RPMI7951 (cell line): ENCODE measurements at places on chromosomes 1 and 21. TPM values are rescaled to one million over a fixed set of nuclear protein-coding genes. Genes with fewer than 3 reads are reported as not detected.

DNA sequence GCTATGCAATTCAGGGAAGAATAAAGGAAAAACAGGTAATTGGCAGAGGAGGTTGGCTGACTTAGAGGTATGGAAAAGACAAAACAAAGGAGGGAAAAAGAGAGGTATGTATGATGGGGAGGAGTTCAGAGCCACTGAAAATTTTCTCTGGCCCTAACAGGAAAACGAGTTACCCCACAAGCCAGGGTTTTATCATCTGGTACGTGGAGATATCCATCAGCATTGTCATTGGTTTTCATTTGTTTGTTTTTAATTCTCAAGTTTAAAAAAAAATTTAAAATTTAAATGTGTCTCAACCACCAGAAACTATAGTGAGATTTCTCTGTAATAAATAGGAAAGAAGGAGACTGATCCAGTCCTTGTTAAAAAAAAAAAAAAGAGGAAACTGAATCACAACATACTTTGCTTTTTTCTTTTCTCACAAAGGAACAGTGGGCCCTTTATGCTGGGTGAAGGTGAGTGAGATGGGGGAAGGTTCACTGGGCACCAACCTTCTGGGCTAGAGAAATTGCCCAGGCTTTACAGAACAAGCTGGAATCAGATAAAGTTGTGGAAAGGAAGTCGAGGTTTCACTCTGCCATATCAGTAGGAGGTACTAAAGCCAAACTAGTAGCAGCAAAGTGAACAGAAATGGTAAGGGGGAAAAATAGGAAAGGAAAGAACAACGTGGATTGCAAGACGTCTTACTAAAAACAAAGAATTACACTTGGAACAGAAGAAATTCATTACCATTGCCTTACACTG lies 2.7 kb downstream of the IFNAR2 start:
- DNase-seq: no peak

SSBP3 gene
- total RNA-seq: 21.1 and 26.0 TPM in 2 replicates

- no peak for DNase-seq
Observed at GRCh38 chr1:166272155-166272554, 105.4 kb upstream of the FAM78B start.

- DNase-seq: no peak
Observed at GRCh38 chr1:217776693-217777092, 145.5 kb downstream of the SPATA17 start.

GRCh38 chr1:93000751-93001175 lies 39.5 kb upstream of the DIPK1A start:
- DNase-seq: no peak

DNA sequence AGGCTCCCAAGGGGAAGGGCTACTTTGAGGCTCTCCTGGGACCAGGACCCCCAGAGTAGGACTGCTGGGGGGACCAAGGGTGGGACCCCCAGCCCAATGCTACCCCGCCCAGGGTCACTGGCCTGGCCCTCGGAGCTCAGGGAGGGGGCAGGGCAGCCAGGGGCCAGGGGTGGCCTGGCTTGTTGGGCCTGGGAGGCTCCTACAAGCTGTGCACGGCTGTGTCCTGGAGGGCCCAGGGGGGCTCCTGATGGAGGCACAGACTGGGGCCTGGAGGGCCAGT lies 2.2 kb downstream of the HES4 start:
- DNase-seq: no peak

GRCh38 chr1:101733340-101733739 lies 263.4 kb downstream of the OLFM3 start:
- no peak for DNase-seq

GRCh38 chr21:41509733-41510132 lies 1.8 kb upstream of the TMPRSS2 start:
- DNase-seq: no peak

- DNase-seq: peak; percentile 20
Observed at GRCh38 chr1:243745356-243745755, 104.7 kb downstream of the AKT3 start.

GRCh38 chr1:157302724-157303123 lies 164.5 kb upstream of the ETV3 start:
- no peak for DNase-seq

ZYG11B gene
- 23.6 and 27.5 TPM in 2 replicates for total RNA-seq

DNA sequence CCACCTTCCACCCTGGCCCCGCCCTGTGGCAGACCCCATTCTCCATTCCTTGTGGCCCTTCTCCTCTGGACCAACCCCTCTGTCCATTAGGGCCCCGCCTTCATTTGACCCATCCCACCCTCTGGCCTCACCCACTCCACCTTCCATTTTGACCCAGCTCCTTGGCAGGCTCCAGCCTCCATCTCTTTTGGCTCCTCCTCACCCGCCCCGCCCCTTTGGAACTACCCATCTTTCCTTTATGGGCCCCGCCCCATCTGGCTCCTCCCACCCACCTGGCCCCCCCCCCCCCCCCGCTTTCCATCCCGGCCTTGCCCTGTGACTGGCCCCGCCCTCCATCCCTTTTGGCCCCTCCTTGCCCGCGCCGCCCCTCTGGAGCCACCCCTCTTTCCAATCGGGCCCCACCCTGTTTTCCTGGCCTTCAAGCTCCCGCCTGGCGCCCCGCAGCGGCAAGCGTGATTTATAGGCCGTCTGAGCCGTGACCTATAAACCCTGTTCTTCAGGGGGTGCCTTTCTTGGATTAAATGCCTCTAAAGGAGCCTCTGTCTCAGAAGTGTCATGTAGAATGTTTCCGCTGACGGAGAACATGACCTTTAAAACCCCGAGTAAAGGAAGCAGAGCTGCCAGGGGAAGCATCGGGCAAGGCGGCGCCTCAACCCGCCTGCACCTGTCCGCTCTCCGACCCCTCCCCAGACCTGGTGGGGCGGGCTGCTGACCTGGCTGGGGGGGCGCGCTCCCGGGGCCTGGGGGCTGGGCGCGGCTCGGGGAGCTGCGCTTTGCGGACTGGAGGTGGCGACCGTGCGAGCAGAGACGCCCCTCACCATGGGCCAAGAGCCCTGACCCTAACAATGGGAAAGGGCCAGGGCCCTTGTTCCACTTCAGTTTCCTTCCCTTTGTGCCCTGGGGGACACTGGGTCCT lies 178.0 kb downstream of the CAMTA1 start:
- DNase-seq: peak; percentile 58

LCE1A gene
- not detected in 2 replicates for total RNA-seq

DNA sequence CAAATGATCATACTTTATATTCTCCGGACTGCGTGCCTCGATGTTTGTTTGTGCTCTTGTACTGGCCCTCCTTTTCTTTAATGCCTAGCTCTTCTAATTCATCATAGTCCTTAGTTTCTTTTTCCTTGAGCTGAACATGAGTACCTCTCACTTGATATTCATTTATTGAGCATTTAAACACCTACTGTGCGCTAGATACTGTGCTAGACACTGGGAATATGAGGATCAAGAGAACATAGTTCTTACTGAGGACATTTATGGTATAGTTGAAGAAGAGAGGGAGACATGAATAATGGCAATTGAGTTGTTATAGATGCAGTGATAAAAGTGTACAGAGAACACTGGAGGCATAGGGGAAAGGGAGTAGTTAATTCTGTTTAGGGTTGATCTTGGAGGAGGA lies 22.0 kb downstream of the SUCO start:
- DNase-seq: no peak

WLS gene
- total RNA-seq: 51.6 and 77.6 TPM in 2 replicates

REG4 gene
- not detected in 2 replicates for total RNA-seq

DNA sequence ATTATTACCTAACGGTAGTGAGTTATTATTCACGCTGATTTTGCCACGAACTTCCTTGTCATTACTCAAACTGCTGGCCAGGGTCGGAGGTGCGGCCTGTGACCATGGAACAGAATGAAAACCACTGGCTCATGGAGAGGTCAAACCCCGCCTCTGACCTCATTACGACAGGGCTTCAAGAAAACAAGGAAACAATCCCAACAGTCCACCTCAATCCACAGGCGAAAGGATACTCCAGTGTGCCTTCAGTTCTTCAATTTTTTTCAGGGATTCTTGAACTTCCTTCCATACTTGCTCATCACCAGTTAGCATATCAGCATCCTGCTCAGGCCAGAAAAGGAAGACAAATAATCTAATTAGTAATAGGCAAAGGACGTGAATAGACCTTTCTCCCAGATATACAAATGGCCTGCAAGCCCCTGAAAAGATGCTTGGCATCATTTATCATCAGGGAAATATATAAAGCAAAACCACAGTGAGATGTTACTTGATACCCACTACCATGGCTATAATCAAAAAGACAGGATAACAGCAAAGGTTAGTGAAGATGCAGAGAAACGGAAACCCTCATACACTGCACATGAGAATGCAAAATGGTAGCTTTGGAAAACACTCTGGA lies 643.4 kb downstream of the SMYD3 start:
- DNase-seq: no peak

GRCh38 chr1:203367057-203367456 lies 16.1 kb upstream of the FMOD start:
- no peak for DNase-seq

DNA sequence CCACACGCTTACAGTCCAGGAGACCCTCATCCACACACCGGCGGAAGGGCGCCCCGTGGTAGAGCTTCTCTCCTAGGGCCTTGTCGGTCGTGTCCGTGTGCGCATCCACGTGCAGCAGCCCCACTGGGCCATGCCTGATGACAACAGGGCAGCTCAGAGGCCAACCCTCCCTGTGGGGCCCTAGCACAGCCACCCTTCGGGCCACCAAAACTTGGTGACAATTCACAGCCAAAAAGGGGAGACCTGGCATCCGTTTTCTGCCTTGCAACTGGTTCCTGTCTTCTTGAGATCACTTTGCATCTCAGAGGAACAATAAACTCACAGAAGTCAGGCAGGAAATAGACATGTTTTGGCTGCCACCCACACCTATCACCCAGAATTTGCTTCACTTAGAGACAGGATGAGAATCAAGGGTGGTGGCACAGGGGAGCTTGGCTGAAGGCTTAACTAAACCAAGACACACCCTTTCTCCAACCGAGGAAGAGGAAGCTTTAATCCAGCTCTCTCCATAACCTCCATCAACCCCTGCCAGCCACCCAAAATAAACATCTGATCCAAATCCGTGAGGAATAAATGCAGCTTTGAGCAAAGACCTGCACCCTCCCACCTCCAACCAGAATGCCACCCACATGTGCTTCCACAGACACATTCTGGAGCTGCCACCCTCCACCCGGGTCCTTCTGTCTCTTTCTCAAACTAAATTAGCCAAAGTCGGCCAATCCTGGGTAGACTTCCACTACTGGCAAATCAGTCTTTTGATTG lies 5.7 kb downstream of the AGMAT start:
- DNase-seq: no peak

FMO4 gene
- total RNA-seq: 3.1 and 10.8 TPM in 2 replicates

DNA sequence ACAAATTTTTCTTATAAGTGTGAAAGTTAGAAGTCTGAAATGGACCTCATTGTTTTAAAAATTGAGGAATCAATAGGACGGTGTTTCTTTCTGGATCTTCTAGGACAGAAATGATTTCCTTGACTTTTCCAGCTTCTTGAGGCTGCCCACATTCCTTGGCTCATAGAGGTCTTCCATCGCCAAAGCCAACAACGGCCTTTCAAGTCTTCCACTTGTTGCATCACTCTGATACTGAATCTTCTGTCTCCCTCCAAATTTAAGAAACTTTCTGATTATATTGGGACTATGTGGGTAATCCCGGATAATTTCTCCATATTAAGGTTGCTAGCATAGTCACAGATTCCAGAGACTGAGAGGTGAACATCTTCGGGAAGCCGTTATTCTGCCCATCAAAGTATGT lies 595.4 kb upstream of the ADAMTS5 start:
- DNase-seq: no peak

FCGR3A gene
- total RNA-seq: not detected in 2 replicates

ALG14 gene
- total RNA-seq: 3.3 and 9.5 TPM in 2 replicates

- no peak for DNase-seq
Observed at GRCh38 chr21:44381874-44382273, 28.5 kb downstream of the TRPM2 start.

- no peak for DNase-seq
Observed at GRCh38 chr1:163467289-163467688, 145.5 kb downstream of the NUF2 start.

- peak; percentile 67 for DNase-seq
Observed at GRCh38 chr1:9169601-9170137, 40.8 kb upstream of the GPR157 start.
